AG09309 (cell line): ENCODE measurements at places on chromosomes 5 and 9.
A peak's percentile ranks its signal among the peaks of the same experiment; 100 is the strongest.

GRCh38 chr5:34483442-34484033, 172.6 kb upstream of the RAI14 start:
- no peak for DNase-seq

DNA sequence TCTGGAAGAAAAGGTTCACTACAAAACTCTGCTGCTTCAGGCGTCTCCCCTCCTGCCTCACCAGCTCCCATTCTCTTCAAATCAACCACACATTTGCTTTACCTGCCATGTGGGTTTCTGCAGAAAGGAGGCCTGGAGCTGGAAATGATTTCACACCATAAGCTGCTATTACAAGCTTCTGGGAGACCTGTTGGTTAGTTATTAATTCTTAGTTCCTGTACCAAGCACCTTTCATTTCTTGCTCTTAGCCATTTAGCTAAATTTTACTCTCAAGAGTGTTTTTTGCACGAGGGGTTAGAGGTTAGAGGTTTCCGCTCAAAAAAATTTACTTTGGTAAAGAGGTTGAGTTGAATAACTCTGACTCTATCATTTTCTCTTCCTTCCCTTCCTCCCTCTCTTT, 70.3 kb downstream of the MAP1B start:
- DNase-seq: no peak

GRCh38 chr9:110650991-110651411, 17.6 kb upstream of the MUSK start:
- DNase-seq: peak; percentile 98

GRCh38 chr9:104944356-104944755, 16.4 kb upstream of the ABCA1 start:
- no peak for DNase-seq

GRCh38 chr9:122143876-122144405, 15.6 kb downstream of the NDUFA8 start:
- DNase-seq: no peak

GRCh38 chr5:125477586-125477975, 731.1 kb upstream of the ZNF608 start:
- no peak for DNase-seq

DNA sequence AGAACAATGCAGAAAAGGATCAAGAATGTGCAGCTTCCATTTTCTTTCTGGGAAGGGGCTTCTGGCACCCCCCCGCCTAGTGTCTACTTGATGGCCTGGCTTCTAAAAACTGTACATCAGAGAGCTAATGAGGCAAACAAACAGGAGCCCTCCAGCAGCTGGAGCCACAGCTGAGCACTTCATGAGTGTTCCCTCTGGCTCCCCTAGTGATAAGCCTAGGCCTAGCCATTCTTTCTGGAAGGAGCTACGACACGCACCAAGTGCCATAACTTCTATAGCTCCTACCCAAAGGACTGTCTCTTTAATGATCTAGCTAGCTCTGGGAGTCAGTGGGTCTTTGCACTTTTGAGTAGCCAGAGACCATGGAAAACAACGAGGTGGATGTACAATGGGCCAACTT, 66.1 kb downstream of the DNAH5 start:
- no peak for DNase-seq

DNA sequence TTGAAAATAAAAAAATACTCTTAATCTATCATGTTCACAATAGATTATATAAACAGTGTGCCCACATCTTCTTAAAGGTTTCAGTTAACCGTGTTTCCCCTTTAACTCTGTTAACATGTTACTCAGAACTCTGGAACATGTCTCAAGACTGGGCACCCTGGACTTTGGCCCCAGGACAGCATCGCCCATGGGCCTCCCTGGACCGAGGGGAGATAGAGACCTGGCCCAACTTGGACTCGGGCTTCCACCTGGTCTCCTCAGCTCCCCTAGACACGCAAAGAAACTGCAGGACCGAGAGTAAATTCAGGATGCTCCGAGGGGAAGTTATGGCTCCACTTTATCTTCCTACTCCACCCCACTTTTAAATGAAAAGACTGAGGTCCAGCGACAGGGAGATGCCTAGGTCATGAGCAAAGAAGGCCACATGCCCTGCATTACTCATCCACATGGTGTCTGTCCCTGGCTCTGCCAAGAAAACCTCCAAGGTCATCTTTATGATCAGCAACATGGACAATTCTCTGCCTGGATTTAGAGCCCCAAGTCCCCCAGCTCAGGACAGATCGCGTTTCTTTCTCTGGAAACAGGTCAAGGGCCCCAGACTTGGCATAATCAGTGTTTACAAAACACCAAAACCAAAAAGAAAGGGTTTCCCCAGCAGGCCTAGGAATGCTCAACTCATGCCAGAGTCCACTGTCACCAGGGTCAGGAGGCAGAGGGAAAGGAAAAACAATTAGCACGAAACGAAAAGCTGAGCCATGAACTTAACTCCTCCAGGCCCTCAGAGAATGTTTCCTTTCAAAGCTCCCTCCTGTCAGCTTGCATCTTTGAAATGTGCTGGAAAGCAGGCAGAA, 17.4 kb downstream of the GPX3 start:
- DNase-seq: no peak

DNA sequence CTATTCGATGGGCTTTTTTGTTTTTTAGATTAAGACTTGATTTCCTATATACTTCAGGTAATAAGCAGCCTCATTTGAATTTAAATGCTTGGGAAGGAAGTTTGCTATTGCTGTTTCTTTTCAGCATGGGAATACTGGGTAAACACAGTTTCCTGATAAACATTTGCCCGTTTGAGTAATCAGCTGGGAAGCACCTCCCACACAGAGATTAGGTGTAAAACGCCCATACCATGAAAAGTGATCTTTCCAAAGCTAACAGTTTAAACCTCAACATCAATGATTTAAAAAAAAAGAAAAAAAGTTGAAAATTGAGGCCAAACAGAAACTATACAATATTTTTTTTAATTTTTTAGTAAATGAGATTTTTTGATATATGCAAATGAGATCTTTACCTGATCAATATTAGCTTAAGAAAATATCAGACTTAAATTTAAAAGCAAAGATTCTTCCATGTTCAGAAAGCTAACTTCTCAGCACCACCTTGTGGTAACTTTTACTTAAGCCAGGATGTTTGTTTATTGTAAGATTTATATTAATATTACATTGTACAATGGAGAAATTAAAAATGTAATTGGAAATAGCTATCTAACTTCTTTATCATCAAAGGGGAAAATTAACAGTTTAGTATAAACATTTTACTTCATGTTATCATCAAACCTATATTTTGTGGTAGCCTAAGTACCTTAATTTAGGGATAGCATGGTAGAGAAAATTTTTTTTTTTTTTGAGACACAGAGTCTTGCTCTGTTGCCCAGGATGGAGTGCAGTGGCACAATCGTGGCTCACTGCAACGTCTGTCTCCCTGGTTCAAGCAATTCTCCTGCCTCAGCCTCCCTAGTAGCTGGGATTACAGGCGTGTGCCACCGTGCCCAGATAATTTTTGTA, 39.8 kb downstream of the F2RL2 start:
- DNase-seq: no peak

- no peak for DNase-seq
Observed at GRCh38 chr5:54551926-54552325, 34.4 kb downstream of the SNX18 start.

- no peak for DNase-seq
Observed at GRCh38 chr5:163772241-163772640, 266.8 kb downstream of the MAT2B start.

GRCh38 chr5:74895906-74896305, 29.7 kb upstream of the FAM169A start:
- peak; percentile 29 for DNase-seq

GRCh38 chr5:144531188-144531587, 360.5 kb downstream of the KCTD16 start:
- no peak for DNase-seq

DNA sequence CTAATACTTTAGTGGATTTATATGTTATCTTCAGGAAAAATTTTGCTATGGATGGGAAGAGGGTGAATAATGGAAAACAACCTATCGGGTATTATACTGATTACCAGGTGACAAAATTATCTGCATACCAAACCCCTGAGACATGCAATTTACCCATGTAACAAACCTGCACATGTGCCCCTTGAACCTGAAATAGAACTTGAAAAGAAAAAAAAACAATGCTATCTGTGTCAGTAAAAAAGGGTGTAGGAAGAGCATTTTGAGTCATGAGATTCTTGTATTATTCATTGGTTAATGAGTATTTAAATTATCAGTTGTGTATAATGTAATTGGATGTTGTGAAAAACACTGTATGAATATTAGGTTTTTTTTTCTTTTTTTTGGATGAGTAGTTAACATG, 75.4 kb downstream of the PRR16 start:
- DNase-seq: no peak

GRCh38 chr5:112923148-112923917, 1.3 kb upstream of the REEP5 start:
- no peak for DNase-seq

DNA sequence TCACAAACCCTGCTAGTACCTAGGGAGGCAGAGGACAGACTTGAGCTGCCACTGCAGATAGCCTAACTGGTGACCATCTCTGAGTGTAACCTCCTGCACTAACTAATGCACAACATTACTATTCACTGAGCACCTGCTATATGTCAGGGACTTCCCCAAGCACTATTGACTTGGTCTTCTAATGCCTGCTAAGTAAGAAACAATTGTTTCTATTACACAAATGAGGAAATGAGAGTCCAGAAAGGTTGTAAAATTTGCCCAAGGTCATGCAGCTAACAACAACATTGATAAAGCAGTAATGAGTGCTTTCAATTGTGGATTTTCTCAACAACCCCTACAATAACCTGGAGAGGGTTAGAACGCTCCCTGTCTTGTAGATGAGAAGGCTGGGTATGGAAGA, 183.7 kb downstream of the ZNF462 start:
- no peak for DNase-seq

GRCh38 chr5:141783005-141783946, 94.9 kb downstream of the PCDH1 start:
- no peak for DNase-seq

GRCh38 chr9:135971111-135971766, 10.1 kb upstream of the UBAC1 start:
- peak; percentile 35 for DNase-seq

DNA sequence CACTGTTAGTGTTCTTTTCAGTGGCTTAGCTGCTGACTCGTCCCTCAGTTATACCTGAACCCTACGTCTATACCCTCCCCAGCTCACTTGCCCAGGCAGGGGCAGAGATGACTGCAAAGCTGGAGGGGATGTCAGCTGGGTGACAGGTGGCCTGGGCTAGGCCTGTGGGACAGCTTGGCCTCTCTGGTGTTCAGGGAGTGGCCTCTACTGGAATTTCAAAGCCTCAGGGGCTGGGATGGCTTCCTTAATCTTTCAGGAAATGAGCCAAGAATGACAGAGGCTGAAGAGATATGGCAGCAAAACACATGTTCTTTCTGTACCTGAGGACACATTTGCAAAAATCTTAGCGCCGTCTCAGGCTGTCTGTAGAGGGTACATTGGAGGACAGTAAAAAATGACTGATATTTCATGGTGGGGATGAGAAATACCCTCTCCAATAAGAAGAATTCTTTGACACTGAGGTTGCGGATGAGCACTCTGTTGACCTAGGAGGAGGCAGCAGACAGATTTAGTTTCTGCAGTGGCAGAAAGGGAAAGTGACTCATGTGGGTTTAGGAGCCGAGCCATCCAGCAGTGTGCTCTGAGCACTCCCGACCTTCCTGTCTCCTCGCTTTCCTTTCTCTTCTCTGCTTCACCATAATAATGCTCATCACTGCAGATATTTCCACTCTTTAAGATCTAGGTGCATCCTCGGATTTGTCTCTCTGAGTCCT, 54.4 kb downstream of the ENTREP1 start:
- no peak for DNase-seq

DNA sequence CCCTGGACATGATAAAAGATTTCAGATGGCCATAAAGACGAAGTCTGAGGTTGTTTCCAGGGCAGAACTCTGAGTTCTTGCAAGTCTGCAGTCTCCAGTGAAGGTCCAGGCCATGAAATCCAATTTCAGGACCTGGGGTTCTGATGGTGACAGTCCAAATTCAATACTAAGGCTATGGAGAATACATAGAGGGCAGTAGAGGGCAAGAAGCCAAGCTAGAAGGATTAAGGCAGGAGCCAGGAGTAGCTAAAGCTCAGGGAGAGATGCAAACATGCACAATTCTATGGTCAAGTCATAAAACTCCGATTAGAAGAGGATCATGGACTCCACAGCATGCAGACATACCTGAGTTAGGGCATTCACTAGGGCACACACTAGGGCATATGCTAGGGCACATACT, 11.4 kb downstream of the SLIT3 start:
- DNase-seq: no peak
